A549 treated with CORT108297 at 1 μM for 4 hours (cell line): ENCODE measurements at places on chromosomes 2 and 18. TPM values are rescaled to one million over a fixed set of nuclear protein-coding genes. Genes with fewer than 3 reads are reported as not detected.

TMEM178A gene
- 0.13 to 0.17 TPM (median 0.16 TPM) in 5 replicates for total RNA-seq

KIF5C gene
- 0.27 to 0.43 TPM (median 0.31 TPM) in 5 replicates for total RNA-seq

SNRPD1 gene
- 150 to 187 TPM (median 178 TPM) in 5 replicates for total RNA-seq

GPR45 gene
- not detected in 5 replicates for total RNA-seq

BMP10 gene
- total RNA-seq = not detected in 5 replicates

DOK6 gene
- not detected in 5 replicates for total RNA-seq

AGXT gene
- total RNA-seq = not detected in 5 replicates

CHAC2 gene
- total RNA-seq = 12.1 to 16.7 TPM (median 13.0 TPM) in 5 replicates

ACVR1C gene
- 0.02 TPM in 3 of 5 replicates, not detected in the others for total RNA-seq

MC4R gene
- not detected in 5 replicates for total RNA-seq

KLHL29 gene
- total RNA-seq = 3.6 to 5.7 TPM (median 4.6 TPM) in 5 replicates

ERBB4 gene
- total RNA-seq = not detected in 5 replicates

NEB gene
- 0.12 to 0.70 TPM (median 0.22 TPM) in 5 replicates for total RNA-seq

SERPINB3 gene
- total RNA-seq = 0.06 to 0.17 TPM (median 0.08 TPM) in 5 replicates

MDH1B gene
- 1.3 to 2.3 TPM (median 1.6 TPM) in 5 replicates for total RNA-seq

PRLH gene
- not detected in 5 replicates for total RNA-seq

NCOA1 gene
- 8.0 to 10.3 TPM (median 9.9 TPM) in 5 replicates for total RNA-seq

CYTIP gene
- total RNA-seq = not detected in 5 replicates

NCKAP5 gene
- 0.80 to 1.2 TPM (median 0.93 TPM) in 5 replicates for total RNA-seq

AQP12B gene
- total RNA-seq = not detected in 5 replicates

ESCO1 gene
- 7.9 to 10.5 TPM (median 9.0 TPM) in 5 replicates for total RNA-seq

AAK1 gene
- total RNA-seq = 11.4 to 17.7 TPM (median 14.7 TPM) in 5 replicates

ZSCAN30 gene
- total RNA-seq = 0.52 to 1.2 TPM (median 0.90 TPM) in 5 replicates

RNU2-63P gene
- total RNA-seq = not detected in 5 replicates

UNC50 gene
- 43.7 to 47.8 TPM (median 46.0 TPM) in 5 replicates for total RNA-seq

DSEL gene
- total RNA-seq = 0.27 to 0.40 TPM (median 0.34 TPM) in 5 replicates

CCDC93 gene
- total RNA-seq = 12.3 to 14.6 TPM (median 14.1 TPM) in 5 replicates

NBAS gene
- 15.0 to 17.2 TPM (median 15.6 TPM) in 5 replicates for total RNA-seq

PLEKHA3 gene
- 9.2 to 20.1 TPM (median 16.6 TPM) in 5 replicates for total RNA-seq

GNLY gene
- 0.08 TPM in 1 of 5 replicates, not detected in the others for total RNA-seq

LRRTM4 gene
- total RNA-seq = not detected in 5 replicates

CTAGE1 gene
- 0.05 TPM in 1 of 5 replicates, not detected in the others for total RNA-seq

AGAP1 gene
- total RNA-seq = 16.7 to 24.8 TPM (median 23.8 TPM) in 5 replicates

AMER3 gene
- not detected in 5 replicates for total RNA-seq

OXER1 gene
- total RNA-seq = not detected in 5 replicates

IMMT gene
- total RNA-seq = 102 to 116 TPM (median 110 TPM) in 5 replicates

AQP12A gene
- not detected in 5 replicates for total RNA-seq

POTEJ gene
- total RNA-seq = not detected in 5 replicates

KLHL41 gene
- total RNA-seq = 0.07 to 0.37 TPM (median 0.21 TPM) in 5 replicates

APOB gene
- not detected in 5 replicates for total RNA-seq

IGFBP5 gene
- total RNA-seq = 0.10 to 0.27 TPM (median 0.19 TPM) in 5 replicates

CYP27C1 gene
- total RNA-seq = 3.8 to 4.9 TPM (median 4.5 TPM) in 5 replicates

CAVIN2 gene
- 13.6 to 23.4 TPM (median 21.6 TPM) in 5 replicates for total RNA-seq

CHRNG gene
- not detected in 5 replicates for total RNA-seq

FOXD4L1 gene
- 0.20 to 0.67 TPM (median 0.34 TPM) in 5 replicates for total RNA-seq

WNT10A gene
- 0.05 to 0.18 TPM (median 0.07 TPM) in 5 replicates for total RNA-seq

EPC2 gene
- 9.8 to 10.7 TPM (median 10.1 TPM) in 5 replicates for total RNA-seq

HOXD13 gene
- total RNA-seq = 0.16 to 0.27 TPM (median 0.23 TPM) in 5 replicates

EN1 gene
- 0.54 to 1.3 TPM (median 1.1 TPM) in 5 replicates for total RNA-seq

SP140 gene
- total RNA-seq = 0.10 to 0.45 TPM (median 0.16 TPM) in 3 of 5 replicates, not detected in the others
